ENCODE measurements at places on chromosomes 6 and 20.

DNA sequence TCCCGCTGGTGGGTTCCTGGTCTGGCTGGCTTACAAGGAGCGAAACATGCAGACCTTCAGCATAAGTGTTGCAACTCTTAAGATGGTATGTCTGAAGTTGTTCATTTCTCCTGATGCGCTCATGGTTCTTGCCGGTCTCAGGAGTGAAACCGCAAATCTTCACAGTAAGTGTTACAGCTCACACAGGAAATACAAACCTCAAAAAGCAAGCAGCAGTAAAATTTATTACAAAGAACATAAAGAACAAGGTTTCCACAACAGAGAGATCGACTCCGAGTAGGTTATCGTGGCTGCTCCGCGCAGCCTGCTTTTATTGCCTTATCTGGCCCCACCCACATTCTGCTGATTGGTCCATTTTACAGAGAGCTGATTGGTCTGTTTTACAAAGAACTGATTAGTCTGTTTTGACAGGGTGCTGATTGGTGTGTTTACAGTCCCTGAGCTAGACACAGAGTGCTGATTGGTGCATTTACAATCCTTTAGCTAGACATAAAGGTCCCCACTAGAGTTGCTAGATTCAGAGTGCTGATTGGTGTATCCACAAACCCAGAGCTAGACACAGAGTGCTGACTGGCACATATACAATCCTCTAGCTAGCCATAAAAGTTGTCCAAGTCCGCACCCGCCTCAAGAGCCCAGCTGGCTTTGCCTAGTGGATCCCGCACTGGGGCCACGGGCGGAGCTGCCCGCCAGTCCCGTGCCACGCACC, 39.2 kb downstream of the TRIM27 start:
- peak; percentile 88 for DNase-seq

DNA sequence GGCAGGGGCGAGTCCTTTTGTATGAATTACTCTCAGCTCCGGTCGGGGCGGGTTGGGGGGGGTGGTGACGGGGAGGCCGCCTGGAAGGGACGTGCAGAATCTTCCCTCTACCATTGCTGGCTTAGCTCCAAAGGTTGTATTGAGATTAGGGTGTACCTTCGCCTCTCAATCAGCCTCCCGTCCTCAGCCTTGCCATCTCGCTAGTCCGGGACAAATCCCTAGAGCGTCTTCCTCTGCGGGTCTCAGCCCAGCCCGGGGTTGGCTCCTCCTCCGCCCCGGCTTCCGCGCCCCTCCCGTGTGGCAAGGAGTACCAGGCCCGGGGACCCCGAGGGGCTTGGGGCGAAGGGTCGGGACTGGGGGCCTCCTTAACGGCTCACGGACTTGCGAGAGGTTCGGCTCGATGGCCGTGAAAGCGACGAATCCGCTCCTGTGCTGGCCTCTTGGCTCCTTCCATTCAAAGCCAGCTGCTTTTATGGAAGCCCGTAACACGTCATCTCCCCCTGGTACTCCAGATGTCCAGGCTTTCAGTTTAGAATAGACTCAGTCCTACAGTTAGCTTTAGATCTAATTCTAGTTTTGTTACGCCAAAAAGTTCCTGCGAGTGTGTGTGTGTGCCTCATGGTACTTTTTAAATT, 636 bp upstream of the EEF1A1 start:
- DNase-seq = no peak

- DNase-seq = no peak
Measured at GRCh38 chr6:87182321-87182720, 27.0 kb downstream of the ZNF292 start.

DNA sequence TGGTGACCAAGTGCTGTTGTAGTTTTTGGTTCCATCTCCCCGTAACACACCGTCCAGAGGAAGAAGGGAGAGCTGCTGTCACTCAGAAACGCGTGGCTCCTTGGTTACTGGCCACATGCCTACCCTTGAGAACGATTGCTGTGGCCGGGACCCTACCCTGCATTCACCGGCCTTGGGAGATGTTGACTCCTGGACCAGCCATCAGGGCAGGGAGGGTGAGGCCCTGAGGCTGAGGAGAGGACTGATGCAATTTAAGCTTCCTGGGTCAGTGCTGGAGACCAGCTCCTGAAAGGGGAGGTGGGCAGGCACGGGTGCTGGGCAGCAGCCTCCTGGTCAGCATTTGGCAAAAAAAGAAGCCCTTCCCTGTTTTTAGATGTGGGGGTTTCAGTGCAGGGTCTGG, 31.5 kb downstream of the ERMARD start:
- no peak for DNase-seq

- DNase-seq = no peak
Measured at GRCh38 chr6:22133357-22133756, 163.5 kb downstream of the PRL start.

- peak; percentile 8 for DNase-seq
Measured at GRCh38 chr6:26420688-26421171, 18.7 kb downstream of the BTN3A1 start.

DNA sequence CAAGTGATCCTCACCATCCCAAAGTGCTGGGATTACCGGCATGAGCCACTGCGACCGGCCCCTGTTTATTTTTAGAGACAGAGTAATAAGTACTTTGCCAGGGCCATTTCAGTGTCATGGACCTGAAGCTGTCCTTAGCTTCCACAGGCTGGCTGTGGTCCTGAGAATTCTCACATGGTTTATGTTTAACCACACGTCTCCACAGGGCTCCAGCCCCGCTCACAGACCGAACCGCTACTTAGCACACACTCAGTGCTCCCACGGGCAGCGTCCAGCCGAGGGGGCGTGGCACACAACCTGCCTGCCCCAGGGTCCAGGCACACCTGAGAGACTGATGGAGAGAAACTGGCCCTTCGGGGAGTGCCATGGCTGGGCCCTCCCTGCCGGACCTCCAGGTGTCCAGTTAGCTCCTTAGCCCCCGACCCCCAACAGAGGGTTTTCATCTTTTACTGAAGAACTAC, 11.7 kb downstream of the ACSS1 start:
- no peak for DNase-seq

GRCh38 chr6:157033428-157034140, 256.4 kb downstream of the ARID1B start:
- no peak for DNase-seq

DNA sequence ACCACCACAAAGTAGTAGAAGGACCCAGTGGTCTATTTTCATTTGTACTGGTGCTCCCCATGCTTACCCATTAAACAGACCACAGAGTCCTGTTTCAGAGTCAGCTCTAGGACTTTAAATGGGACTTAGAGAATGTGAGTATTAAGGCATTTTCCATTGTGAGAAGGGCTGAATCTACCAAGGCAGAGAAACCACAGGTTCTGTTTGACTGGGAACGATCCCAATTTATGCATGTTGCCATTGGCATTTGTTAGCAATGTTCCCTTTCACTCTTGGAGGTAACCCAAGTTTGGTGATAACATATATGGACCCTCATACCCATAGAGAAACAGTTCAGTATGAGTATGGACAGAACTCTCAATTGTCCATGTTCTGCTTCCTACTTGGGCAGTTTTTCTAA, 672.8 kb downstream of the KIF16B start:
- DNase-seq = no peak

GRCh38 chr6:89071036-89071435, 9.5 kb upstream of the PNRC1 start:
- no peak for DNase-seq

DNA sequence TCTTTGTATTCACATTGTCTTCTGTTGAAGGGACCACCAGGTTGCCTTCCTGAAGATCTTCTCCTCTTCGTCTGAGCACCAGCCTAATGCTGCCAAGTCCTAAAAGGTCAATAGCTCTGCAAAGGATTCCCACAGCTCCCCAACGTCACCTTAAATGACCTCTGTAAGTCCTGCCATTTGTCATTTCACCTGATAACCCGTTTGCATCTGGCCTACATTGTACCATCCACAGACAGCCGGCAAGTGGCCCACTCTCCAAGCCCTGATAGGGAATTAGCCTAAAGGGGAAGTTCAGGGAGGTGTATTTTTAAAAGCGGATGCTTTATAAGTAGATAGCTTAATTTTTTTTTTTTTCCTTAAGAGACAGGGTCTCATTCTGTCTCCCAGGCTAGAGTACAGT, 127.8 kb downstream of the ZMYND8 start:
- DNase-seq = no peak

DNA sequence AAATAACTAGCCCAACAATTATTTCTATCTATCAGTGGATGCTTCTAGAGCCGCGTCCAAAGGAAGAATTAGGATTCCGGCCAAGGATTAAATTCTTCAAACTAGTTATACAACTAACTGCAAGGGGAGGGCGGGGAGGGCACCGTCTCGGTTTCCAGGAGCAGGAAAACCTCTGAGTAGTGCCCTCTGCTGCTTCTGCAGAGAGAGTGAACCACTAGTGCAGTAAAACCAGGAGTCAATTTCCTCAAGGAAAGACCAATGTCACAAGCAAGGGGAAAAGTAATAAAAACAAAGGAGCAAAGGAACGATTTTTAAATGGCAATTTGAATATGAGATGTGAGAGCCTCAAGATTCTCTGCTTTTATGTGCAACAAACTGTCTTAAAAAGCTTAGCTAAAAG, 16.5 kb upstream of the UBE2J1 start:
- DNase-seq = no peak

- no peak for DNase-seq
Measured at GRCh38 chr6:140027219-140027618, 652.8 kb upstream of the CITED2 start.

- DNase-seq = no peak
Measured at GRCh38 chr6:167688123-167688522, 138.6 kb upstream of the AFDN start.

GRCh38 chr6:4413073-4413472, 277.7 kb upstream of the ECI2 start:
- DNase-seq = no peak

- no peak for DNase-seq
Measured at GRCh38 chr20:46190478-46191167, 72.5 kb downstream of the CD40 start.

DNA sequence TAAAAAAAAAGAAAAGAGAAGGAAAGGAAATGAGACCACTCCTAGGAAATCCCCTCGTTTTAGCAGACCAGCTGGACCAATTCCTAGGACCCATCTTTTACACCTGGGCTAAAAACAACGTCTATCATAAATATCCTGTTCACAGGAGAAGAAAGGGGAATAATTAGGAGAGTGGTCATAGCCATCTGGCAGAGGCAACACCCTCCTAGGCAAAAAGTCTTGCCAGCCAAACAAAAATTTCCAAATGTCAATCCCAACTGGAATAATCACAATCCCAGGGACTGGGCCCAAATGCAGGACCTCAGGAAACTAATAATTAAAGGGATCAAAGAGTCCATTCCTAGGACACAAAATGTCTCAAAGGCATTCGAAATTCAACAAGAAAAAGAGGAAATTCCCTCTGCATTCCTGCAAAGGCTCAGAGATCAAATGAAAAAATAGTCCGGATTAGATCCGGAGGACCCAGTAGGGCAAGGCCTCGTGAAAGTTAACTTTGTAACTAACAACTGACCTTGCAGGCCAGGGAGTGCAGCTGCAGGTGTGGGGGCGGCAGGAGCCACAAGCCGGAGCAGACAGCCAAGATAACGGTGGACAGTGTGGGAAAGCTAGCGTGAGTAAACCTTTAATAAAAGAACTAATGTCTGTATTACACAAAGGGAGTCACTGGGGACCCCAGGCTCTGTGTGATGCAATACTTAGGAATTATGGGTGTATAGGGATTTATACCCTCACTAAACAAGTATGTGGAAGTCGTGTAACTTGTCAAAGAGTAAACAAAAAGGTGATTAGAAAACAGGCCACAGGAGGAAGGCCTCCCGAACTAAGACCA, 11.7 kb downstream of the LCA5 start:
- no peak for DNase-seq

- no peak for DNase-seq
Measured at GRCh38 chr20:38628580-38629470, 27.2 kb downstream of the ARHGAP40 start.

DNA sequence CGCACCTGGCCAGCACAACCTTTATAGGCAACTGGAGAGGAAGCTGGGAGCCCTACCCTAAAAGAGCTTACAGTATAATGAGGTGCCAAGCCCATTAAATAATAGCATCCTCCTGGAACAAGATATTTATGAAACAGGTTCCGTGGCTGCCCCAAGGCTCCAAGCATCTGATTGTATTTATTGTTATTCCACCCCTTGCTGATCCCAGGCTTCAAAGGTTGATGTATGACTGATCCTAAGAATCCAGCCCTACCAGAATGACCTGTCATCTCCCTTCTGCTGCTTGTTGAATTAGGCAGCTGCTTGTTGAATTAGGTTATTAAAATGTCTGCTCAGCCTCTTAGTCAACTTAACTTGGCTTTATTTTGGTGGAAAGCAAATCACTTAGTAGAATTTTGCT, 35.2 kb upstream of the SASH1 start:
- DNase-seq = no peak

- DNase-seq = no peak
Measured at GRCh38 chr6:169409742-169410312, 156.2 kb upstream of the THBS2 start.

- DNase-seq = no peak
Measured at GRCh38 chr6:116714296-116714695, 33.3 kb downstream of the KPNA5 start.

DNA sequence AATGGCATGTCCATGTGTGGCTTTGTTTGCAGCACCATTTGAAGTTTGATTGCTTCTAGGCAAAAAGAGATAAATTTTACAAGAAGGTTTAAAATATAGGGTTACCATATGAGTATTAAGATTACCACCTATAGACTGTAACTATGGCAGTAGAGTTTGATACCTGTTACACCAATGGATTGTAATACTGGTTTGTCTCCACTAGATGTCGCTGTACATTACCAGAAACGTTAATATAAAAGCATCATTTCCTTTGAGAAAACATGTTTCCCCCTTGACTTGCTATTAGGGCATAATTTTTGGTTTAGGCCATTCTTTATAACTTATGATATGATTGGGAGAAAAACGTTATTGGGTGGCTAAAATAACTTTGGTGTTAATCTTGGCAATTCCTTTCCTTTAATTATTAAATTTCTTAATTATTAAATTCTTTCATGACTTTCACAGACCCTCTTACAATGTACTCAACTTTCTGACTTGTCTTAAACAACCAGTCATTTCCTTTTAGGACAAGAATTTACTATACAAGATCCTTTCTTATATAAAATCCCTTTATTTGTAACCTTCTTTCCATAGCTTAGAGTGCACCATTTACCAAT, 42.8 kb downstream of the HLA-DPB1 start:
- DNase-seq = peak; percentile 64

DNA sequence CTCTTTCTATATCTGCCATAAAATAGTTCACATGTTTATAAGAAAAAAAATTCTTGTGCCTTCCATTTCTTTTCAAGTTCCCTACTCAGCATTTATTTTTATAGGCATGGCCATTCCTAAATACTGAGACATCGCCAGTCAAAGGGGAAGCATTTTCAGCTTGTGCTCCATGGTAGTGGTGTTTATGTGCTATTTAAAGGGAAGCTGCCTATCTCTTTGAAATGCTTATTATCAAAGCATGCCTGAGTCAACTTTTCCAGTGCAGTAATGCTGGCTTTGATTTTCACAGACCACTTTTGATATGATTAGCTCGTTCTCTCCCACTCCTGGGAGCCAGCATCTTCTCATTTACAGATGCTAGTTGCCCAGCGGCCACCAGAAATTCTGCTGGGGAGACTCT, 124.1 kb upstream of the RIN2 start:
- no peak for DNase-seq

GRCh38 chr20:18005170-18005989, 36.6 kb downstream of the MGME1 start:
- no peak for DNase-seq

GRCh38 chr20:40575851-40576250, 113.2 kb downstream of the MAFB start:
- DNase-seq = no peak

GRCh38 chr6:125930765-125931418, 25.7 kb upstream of the HINT3 start:
- no peak for DNase-seq

GRCh38 chr6:160030103-160030502, 61.2 kb downstream of the IGF2R start:
- DNase-seq = no peak
